ENCODE measurements at places on chromosomes 5 and 9. TPM values are rescaled to one million over a fixed set of nuclear protein-coding genes. Genes with fewer than 3 reads are reported as not detected.

SHISAL2B gene
- total RNA-seq: not detected

PCDHGA4 gene
- total RNA-seq: not detected

MYORG gene
- 2.7 TPM for total RNA-seq

SPATA31A3 gene
- total RNA-seq: not detected

RASGEF1C gene
- total RNA-seq: not detected

Data from activated CD4-positive, alpha-beta T cell treated with anti-CD3 and anti-CD28 coated beads, Interleukin-2, amount 10 ng/mL, durations not matched to agents 7 days and 5 days (primary cell).